COR-L47 (cell line): ENCODE measurements at places on chromosomes 3 and 15.

DNA sequence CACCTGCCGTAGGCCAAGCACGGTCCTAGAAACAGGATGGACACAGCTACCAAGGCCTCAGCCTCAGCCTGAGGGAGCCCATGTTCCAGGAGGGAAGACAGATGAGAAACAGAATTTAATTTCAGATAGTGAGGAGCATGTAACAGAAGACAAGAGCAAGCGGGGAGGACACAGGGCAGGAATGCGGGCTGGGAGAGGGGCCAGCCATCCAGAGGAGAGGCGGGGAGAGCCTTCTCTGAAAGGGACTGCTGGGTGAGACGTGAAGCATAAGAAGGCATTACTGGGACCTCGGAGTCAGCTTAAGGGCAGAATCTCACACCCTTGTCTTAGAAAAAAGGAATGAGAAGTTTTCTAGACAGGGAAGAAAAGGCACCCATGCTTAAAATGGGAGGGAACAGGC, 271.7 kb upstream of the NSMCE3 start:
- no peak for DNase-seq

GRCh38 chr3:110324171-110324705, 747.4 kb upstream of the NECTIN3 start:
- DNase-seq, result no peak

DNA sequence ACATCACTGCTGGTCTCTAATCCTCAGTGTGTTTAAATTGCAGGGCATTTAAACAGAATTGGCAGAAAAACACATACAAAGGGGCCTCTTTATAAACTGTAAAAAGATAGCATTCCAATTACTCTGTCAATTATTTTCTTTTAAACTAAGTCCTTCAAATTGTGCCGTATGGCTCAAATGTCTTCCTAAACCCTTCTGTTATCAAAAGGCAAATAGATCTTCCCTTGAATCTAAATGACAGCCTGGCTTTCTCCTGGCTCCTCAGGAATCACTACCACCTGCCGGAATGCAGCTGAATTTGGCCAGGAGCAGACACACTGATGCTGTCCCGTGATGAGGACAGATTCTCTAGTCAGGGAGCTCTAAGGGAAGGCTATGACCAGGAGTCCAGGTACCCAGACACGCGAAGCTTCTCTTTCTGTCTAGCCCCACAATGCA, 85.6 kb downstream of the IGF2BP2 start:
- no peak for DNase-seq

DNA sequence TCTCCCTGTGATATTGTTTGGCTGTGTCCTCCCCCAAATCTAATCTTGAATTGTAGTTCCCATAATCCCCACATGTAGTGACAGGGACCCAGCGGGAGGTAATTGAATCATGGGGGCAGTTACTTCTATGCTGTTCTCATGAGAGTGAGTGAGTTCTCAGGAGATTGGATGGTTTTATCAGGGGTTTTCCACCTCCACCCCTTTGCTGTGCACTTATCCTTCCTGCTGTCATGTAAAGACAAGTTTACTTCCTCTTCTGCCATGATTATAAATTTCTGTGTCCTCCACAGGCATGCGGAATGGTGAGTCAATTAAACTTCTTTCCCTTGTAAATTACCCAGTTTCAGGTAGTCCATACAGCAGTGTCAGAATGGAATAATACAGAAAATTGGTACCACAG, 24.7 kb downstream of the TUSC7 start:
- no peak for DNase-seq

DNA sequence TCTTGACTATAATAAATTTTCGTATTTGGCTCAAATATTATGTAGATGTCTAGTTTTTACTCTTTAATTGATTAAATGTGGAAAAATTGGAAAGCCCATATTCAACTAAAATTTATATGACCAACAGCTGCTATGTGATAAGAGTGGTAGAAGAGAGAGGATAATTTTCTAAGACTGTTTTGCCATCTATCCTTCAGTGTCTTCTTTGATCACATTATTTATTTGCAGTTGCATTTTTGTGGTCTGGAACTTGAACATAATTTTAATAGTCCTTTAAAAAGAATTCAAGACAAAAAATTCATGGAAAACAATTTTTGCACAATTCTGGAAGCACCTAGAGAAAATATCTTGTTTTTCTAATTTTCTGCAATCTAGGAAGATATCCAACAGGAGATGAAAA, 213.3 kb upstream of the THBS1 start:
- no peak for DNase-seq

GRCh38 chr3:119880966-119881365, 99.1 kb downstream of the NR1I2 start:
- DNase-seq, result no peak

DNA sequence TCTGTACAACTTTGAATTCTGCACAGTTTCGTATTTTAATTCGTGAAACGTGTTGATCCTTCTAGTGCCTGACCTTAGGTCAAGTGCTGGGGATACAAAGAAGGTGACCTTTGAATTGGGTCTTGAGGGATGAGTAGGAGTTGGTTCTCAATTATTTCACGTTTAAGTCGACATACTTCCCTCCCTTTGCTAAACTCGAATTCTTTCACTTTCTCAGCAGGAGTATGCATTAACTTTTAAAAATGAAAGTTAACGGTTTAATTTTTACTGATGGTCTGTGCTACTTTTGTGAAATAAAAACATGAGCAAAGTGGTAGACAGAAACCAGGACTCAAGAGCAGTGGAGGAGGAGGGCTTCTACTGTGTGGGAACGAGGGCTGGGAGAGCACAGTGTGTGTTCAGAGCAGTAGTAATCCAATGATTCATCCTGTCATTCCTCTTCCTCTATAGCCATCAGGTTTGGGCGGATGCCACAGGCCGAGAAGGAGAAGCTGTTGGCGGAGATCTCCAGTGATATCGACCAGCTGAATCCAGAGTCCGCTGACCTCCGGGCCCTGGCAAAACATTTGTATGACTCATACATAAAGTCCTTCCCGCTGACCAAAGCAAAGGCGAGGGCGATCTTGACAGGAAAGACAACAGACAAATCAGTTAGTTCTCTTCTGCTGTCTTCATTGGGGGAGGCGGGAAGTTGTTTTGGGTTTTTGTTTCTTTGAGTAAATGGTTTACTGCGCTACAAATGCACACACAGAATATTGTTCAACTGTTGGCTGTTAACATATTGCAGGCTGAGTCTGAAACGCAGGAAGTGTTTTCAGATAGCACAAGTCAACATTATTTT, 78.6 kb upstream of the TSEN2 start:
- DNase-seq, result no peak

- DNase-seq, result no peak
Observed at GRCh38 chr15:69916169-69916785, 181.4 kb downstream of the TLE3 start.

DNA sequence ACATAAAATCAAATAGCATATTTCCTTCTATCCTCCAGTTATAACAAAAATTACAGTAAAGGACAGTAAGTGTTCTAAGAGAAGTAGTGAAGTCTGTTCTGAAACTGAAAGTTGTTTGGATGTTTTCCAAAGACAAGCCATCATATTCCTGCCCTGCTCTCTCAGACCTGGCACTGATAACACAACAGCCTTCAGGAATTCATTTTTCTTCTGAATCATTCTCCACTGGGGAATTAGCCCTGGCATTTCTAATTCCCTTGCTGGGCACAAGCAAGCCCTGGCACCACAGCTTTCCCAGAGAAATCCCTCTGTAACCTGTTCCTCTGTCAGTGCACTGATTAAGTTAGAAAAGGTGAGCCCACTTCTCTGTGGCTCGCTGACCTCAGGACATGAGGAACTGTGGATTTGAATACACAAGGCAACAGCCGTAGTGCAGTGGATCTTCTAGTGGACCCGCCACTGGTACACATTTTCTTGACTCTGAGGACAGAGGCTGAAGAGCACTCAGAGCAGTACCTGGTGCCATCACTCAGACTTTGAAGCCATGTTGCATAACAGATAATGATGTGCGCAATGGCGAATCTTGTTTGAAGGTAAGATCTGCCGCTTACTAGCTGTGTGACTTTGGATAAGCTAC, 61.6 kb downstream of the WWTR1 start:
- no peak for DNase-seq

DNA sequence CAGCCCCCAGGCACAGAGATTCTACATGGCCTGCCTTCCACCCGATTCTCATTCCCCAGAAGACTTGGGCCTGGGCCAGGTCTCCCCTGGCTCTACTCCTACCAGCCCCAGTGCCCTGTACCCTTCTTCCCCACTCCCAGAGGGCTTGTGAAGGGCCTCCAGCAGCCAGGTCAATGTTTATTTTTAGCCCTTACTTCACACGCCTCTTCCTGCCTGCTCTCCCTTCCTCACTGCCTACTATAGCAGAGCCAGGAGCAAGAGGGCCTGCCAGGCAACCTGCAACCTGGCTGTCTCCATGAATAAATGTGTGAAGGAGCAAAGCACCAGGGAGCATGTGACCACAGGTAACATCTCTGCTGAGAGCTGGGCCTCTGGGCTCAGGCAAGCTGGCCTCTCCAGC, 26.4 kb upstream of the APEH start:
- no peak for DNase-seq

- DNase-seq, result no peak
Observed at GRCh38 chr3:78565712-78566111, 1202.1 kb downstream of the ROBO1 start.

DNA sequence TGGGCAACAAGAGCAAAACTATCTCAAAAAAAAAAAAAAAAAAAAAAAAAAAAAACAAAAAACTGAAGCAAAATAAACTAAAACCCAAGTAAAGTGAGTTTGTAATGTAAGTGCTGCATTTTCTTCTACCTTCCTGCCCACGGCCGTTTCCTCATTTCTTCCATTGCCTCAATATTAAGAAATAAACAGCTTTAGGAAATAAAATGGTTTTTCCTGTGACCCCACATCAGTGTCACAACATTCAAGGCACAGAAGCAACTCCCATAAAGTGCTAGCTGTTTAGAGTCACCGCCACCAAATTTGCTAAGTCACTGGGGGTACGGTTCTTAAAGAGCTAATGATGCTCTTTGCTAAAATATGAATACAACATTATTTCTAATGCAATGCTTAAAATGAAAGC, 3.3 kb downstream of the PKM start:
- no peak for DNase-seq

DNA sequence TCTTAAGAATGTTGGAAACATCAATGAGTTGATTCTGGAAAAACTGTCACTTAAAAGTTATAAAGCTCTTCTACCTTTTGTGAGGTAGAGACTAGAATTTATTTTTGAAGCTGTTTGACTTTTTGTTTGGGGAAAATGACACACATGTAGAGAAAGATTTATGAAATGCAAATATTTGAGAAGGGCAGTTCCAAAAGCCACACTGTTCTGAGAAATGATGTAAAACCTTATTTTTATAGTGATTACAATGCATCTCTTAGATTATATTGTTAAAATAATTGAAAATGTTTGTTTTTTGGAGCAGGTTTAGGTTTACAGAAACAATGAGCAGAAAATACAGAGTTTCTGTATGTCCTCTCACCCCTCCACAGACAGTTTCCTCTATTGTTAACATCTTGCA, 116.1 kb upstream of the CMC1 start:
- no peak for DNase-seq

- peak; percentile 71 for DNase-seq
Observed at GRCh38 chr15:58454950-58455401, 23.2 kb downstream of the LIPC start.

DNA sequence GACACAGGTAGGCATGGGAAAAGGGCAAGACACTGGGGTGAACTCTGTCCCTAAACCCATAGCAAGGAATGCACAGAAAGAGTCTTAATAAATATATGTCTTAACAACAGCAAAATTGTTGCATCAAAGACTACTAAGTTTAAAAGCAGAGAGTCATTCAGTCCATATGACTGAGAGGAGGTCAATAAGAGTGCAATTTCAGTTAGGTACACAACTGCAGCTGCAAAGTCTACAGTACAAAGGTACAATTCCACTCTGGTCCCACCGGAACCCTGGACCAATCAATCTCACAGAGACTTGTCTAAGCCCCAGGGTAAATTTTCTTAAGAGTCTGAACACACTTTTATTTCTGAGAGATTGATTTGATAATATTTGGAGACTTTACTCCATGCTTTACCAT, 6.9 kb downstream of the CP start:
- DNase-seq, result no peak

GRCh38 chr15:37108381-37109167, 8.2 kb upstream of the MEIS2 start:
- DNase-seq, result no peak

DNA sequence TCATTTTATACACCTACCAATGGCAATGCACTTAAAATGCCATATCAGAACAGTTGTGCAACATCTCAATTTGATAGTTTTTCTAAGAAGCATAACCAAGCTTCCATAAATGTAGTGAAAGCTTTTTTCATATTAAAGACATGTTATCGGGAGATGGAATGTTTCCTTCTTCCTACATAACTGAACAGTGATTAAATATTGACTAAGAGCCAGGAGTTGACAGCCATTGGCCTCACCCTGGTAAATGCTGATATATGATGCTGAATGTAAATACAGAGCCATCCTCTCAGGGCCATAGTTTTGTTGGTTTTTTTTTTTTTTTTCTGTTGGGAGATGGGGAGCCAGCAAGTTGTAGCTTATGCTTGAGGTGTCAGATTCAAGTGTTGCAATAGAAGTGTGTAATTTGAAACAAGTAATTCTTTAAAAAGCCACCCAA, 203.3 kb upstream of the IL12A start:
- no peak for DNase-seq

DNA sequence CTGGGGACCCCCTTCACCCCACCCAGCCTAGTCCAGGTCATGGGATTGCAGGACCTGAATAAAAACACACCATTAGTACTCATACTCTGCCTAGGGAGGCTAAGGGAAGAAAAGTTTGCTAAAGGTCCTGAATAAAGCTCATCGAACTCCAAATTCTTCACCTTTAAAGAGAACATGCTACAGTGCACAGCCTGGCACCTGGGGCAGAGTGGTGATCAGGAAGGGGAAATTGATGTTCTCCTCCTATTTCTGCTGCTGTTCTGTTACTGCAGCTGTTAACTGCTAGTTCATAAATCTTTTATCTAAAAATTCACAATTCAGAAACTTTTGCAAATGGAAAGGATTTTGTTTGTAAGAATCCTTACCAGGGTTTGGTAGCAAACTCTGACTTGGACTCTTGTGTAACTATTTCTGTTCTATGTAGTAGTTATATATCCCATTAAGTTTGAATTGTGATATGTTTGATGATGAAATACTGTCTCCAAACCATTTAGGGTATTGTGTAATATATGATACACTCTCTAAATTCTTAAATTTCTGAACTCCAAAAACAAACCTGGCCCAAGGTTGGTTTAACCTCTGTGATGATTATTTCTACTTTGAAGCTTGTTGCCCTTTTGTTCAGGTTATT, 27.9 kb downstream of the MCTP2 start:
- no peak for DNase-seq

DNA sequence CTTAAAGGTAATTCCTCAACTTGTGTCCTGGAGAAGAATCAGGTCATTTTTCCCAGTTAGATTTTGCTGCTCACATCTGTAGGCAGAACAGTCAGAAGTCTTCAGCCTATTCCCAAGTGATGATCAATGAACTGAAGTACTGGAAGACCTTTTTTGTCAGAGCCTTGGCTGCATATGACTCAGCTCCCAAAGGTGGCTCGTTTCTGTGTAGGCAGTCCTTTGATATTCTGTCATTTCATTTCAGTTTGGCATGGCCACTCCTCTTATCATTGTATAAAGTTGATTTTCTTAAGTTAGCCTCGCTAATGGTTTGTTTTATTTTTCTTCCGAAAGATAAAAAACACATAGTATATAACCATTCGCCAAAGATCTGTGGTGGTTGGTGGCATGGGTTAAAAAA, 90.7 kb downstream of the KLHL25 start:
- DNase-seq, result no peak
